ENCODE measurements at places on chromosomes 13 and 19.

DNA sequence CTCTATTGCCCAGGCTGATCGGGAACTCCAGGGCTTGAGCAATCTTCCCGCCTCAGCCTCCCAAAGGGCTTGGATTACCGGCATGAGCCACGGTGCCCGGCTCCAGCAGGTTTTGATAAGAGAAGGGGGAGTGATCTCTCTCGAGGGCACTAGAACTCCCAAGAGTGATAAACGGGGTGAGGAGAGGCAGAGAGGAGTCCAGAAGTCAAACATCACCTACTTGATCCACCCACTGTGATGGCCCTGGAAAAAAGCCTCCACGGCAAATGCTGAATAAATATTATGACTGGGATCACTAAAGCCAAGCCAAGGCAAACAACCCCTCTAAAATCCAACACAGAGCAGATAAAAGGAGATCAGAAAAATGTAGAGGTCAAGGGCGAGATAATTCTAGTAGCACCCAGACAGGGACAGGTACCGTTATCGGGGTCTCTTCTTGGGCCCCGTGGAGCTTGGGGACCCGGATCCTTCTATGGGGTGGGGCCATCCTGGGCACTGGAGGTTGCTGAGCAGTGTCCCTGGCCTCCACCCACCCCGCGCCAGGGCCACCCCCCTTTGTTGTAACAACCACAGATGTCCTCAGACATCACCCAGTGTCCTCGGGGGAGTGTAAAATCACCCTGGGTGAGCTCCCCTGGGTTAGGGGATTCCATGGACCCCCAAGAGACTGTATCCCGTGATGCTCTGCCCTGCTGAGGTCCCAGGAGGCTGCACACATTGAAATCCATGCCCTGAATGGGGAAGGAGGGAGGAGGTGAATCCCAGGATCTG is 3.7 kb upstream of the CREB3L3 start:
- DNase-seq: no peak

DNA sequence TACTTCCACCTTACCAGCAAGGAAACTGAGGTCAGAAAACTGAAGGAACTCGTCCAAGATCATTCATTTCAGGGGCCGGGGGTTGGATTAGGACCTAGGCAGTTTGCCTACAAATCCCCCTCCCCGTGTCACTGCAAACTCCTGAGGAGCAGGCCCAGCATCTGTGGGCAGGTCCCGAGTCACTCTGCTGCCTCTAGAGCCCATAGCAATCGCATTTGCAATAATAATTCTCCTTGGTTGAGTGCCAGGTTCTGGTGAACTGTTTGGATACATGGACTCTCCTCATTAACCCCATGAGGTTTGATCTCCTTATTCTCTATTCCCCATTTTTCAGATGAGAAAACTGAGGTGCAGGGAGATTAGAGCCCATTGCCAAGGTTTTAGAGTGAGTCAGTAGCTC is 903 bp downstream of the PIN1 start:
- peak; percentile 44 for DNase-seq

DNA sequence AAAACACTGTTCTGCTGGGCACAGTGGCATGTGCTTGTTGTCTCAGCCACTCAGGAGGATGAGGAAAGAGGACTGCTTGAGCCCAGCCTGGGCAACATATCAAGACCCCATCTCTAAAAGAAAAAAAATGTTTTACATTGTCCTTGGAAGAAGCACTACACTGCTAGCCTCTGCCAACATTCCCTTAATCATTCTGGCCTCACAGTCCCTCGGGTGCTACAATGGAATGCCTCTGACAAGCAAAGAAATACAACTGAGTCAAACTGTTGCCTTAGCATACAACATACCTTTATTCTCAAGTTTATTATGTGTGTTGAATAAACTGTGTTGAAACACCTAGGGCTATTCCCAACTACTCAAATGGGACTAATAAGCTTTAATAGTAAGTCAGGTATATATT is 56.1 kb downstream of the PSPC1 start:
- peak; percentile 33 for DNase-seq

GRCh38 chr19:4951656-4952055 is 17.3 kb upstream of the KDM4B start:
- DNase-seq: no peak

DNA sequence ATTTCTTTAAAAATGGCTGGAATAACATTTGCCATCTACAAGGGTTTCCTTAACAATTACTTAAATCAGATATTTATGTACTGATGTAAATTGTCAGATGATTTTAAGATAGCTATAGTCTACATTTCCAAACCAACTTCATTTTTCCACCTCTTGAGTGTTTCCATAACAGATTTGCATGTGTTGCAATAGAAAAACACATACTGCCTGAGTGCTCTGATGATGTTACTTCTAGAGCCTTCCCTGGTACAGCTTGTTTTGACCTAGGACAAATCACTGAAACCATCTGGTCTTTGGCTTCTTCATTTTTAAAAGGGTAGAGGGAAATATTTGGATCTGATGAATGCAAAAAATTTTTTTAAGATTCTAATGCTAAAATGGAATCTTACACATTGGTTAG is 245.9 kb downstream of the PCDH9 start:
- DNase-seq: peak; percentile 3

GRCh38 chr19:10670182-10670581 is 16.0 kb downstream of the ILF3 start:
- no peak for DNase-seq

GRCh38 chr19:48053856-48054255 is 10.0 kb upstream of the CABP5 start:
- no peak for DNase-seq

DNA sequence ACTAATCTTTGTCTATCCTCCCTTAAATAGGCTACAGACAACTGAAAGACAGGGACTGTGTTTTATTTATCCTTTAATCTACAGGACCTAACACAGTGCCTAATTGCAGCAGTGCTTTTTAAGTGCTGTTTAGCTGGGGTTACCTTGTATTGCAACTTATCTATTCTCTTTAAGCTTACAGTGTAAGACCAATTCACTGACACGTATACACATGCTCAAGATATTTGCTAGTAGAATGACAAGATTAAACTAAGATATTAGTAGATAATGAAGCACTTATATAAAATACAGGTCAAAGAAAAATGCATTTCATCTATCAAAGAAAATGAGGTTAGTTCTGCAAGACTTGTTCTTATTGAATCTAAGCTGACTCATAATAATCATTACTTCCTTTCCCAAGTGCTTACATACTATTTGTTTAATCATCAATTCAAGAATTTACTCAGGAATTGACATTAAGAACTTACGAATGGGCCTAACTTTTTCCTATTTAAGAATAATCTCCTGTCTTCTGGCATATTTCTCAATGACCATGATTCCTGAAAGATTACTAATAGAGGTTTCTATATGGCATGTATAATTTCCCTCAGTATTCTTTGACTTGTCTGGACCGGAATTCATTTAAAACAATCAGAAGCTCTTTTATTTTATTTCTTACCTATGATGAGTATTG is 75.8 kb upstream of the MAB21L1 start:
- DNase-seq: peak; percentile 14

- DNase-seq: no peak
Measured at GRCh38 chr13:110358381-110358780, 51.3 kb downstream of the COL4A2 start.

DNA sequence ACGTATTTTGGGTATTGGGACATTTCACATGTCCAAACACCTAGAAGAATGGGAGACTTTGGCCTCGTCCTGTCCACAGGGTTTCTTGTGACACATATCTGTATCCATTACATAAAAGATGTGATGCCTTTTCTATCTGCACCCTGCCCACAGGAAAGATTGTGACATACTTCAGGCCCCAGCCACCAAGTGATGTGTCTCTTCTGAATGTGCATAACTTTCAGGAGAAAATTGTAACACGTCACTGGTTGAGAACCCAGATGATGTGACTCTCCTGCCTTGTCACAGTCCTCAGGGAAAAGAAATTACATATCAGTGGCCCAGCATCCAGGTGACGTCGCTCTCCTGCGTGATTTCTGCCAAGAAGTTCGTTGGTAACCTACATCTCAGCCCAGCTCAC is 21.0 kb upstream of the ZNF681 start:
- DNase-seq: no peak

DNA sequence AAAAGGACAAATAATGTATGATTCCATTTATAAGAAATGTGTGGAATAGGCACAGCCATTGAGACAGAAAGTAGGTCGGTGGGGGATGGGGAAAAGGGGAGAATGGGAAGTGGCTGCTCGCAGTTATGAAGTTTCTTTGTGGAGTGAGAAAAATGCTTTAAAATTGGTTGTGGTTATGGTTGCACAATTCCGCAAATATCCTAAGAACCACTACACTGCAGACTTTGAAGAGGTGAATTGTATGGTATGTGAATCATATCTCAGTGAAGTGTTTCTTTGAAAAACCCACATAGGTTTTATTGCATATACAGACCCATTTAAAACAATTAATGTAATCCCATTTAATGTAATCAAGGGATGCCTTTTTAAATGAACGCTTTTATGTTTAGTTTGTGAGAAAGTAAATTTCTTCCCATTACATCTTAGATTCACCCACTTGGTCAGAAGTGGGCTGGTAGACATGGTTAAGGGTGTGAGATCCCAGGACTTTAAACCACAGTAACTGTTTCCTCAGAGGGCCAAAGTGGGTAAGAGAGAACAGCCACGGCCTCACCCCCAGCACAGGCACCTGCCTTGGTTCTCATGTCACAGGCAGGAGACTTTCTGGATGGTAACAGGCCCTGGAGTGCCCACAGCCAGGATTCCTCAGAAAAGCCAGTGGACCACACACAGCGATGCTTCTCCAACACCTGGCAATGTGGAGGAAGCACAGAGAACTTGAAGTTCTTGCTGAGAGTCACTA is 119.3 kb upstream of the GJB6 start:
- DNase-seq: peak; percentile 47

DNA sequence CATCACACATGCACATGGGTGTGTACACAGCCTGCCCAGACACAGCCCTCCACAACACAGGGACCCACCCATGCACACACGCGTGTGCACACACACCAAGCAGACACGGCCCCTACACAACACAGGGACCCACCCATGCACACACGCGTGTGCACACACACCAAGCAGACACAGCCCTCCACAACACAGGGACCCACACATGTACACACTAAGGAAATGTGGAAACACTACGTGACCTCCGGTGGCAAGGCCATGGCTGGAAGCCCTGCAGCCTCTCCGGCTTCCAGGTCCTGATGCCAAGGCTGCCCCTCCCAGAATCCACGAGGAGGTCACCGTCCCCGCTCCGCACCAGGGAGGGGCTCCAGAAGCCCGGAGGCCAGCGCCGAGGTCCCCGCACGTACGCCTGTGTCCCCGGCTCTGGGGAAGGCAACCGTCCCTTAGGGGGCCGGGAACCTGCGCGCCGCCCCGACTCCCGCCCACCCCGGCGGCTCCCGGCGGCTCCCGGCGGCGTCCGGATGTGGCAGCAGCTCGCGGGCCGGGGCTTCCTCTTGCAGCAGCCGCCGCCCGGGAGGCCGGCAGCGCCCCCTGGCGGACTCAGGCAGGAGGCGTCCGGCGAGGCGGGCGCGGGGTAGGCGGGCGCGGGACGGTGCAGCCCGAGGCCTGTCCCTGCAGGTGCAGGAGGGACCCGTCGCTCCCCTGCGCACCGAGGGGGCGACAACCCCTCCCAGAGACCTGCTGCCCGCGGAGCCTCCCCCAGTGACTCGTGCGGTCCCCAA is 29.8 kb upstream of the GRTP1 start:
- peak; percentile 65 for DNase-seq

- DNase-seq: peak; percentile 64
Measured at GRCh38 chr13:33721724-33722123, 96.2 kb upstream of the RFC3 start.

- no peak for DNase-seq
Measured at GRCh38 chr13:69565334-69565733, 542.3 kb upstream of the ATXN8OS start.

- no peak for DNase-seq
Measured at GRCh38 chr13:26882731-26883130, 122.1 kb upstream of the GPR12 start.

GRCh38 chr13:40082639-40083038 is 427.2 kb downstream of the COG6 start:
- peak; percentile 94 for DNase-seq

GRCh38 chr13:86185107-86185506 is 385.9 kb upstream of the SLITRK6 start:
- no peak for DNase-seq

DNA sequence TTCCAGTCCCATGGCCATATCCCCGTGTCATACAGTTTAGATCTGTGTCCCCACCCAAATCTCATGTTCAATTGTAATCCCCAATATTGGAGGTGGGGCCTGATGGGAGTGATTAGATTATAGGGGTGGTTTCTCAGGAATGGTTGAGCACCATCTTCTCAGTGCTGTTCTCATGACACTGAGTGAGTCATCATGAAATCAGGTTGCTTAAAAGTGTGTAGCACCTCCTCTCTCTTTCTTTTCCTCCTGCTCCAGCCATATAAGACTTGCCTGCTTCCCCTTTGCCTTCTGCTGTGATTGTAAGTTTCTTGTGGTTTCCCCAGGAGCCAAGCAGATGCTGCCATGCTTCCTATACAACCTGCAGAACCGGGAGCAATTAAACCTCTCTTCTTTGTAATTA is 197.8 kb downstream of the NALCN start:
- DNase-seq: no peak

DNA sequence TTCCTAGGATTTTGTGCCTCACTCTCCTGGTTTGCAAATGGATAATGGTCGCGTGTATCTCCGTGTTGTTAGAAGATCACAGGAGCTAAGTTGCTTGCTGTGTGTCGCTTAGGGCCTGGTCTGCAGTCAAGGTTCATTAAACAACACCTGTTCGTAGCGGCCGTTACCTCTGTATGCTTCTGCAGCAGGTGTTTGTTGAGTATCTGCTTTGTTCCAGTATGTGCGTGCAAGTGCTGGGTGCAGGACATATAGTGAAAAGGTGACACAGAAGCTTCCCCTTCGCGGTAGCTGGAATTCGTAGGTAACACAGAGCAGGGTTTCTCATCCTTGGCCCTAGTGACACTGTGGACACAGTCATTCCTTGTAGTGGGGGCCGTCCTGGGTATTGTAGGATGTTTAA is 5.4 kb downstream of the MED25 start:
- no peak for DNase-seq

GRCh38 chr13:110018009-110018408 is 231.6 kb upstream of the IRS2 start:
- DNase-seq: no peak

DNA sequence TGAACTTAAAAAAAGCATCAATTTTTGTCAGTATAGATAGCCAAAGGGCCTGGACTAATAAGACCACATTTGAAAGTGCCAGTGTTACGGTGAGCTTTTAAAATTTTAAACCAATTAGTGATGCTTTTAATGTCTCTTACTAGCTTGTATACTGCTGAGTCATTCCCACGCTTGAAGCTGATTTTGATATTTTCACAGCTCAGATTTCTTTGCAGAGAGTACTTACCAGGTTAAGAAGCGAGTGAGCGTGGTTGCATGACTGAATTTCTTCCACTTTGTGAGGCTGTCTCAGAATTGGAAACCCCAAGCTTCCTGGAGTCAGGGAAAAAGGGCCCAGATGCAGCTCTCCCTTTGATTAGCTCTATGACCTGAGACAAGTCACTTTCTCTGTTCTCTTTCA is 74.5 kb upstream of the NBEA start:
- DNase-seq: peak; percentile 9

GRCh38 chr19:56477429-56478338 is 539 bp upstream of the ZNF667 start:
- peak; percentile 94 for DNase-seq

GRCh38 chr19:29873024-29873800 is 61.4 kb downstream of the CCNE1 start:
- peak; percentile 13 for DNase-seq

- no peak for DNase-seq
Measured at GRCh38 chr19:21699197-21699596, 68.2 kb downstream of the ZNF100 start.

GRCh38 chr19:18717601-18718000 is 34.1 kb downstream of the CRTC1 start:
- DNase-seq: no peak

GRCh38 chr13:71327266-71327665 is 539.7 kb downstream of the DACH1 start:
- DNase-seq: no peak

Measured in fibroblast of pulmonary artery (primary cell).